Transverse colon (tissue), 4 donors: ENCODE measurements at places on chromosomes 16 and 17. TPM values are rescaled to one million over a fixed set of nuclear protein-coding genes. Genes with fewer than 3 reads are reported as not detected.

The NEUROD2 gene
- not detected for total RNA-seq

The ESRP2 gene
- 76.5 TPM for total RNA-seq

The KRTAP4-16 gene
- total RNA-seq = not detected

The DNAJA3 gene
- total RNA-seq = 58.9 TPM

The CACNA1G gene
- total RNA-seq = not detected

The B4GALNT2 gene
- total RNA-seq = 43.0 TPM

The HAS3 gene
- 8.2 TPM for total RNA-seq

GRCh38 chr17:7068268-7068667, 11.8 kb downstream of the CLEC10A start:
- H3K4me3 ChIP-seq = no peak overlapping the region
- DNase-seq = no peak
- H3K4me1 ChIP-seq = no peaks in the 10 kb centered on the region
- no peaks in the 10 kb centered on the region for H3K36me3 ChIP-seq
- no peak overlapping the region for H3K27ac ChIP-seq

- no peaks in the 10 kb centered on the region for H3K36me3 ChIP-seq
- H3K4me1 ChIP-seq = peaks cover 27% of the 10 kb centered on the region
- no peak overlapping the region for H3K27ac ChIP-seq
- no peak overlapping the region for H3K4me3 ChIP-seq
These were observed 3.8 kb downstream of the SNX29 start for GRCh38 chr16:11980136-11980844.

- H3K27me3 ChIP-seq = no peaks in the 10 kb centered on the region
- H3K36me3 ChIP-seq = no peaks in the 10 kb centered on the region
- H3K27ac ChIP-seq = no peak overlapping the region
- H3K4me1 ChIP-seq = no peaks in the 10 kb centered on the region
These were observed 305.4 kb downstream of the CEP112 start for GRCh38 chr17:65886315-65887245.

DNA sequence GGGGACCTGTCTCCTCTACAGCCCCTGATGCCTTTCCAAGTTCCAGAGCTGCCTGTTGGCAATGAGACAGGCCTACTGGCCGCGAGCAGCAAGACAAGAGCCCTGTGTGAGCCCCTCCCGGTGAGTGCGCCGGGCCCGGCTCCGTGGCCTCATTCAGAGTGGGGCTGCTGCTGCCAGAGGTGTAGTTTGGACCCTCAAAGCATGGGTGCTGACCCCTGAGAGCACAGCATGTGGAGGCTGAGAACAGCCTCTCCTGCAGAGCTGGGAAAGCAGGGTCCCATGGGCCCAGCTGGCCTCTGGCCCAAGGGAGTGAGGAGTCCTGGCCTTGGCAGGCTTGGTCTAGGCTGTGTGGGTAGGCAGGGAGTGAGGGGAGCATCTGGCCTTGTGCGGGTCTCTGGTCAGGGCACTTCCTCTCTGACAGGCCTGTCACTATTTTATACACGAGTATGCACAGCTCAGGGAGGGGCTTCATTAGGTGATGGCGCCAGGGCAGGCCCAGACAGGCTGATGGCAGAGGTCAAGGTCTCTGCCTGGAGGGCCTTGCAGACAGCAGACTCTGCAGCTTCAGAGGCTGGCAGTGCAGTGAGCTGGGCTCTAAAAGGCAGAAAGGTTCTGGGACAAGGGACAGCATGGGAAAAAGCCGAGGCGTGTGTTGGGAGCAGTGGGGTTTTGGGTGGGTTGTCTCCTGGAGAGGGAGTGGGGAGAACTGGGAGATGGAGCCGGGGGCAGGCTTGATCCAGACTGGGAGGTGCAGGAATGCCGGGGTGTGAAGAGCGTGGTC, 43.4 kb downstream of the ADCY7 start:
- H3K27ac ChIP-seq = no peak overlapping the region
- DNase-seq = no peak
- H3K4me1 ChIP-seq = no peaks in the 10 kb centered on the region
- H3K27me3 ChIP-seq = no peaks in the 10 kb centered on the region
- H3K4me3 ChIP-seq = no peak overlapping the region

GRCh38 chr17:79949656-79950209, 85.9 kb downstream of the TBC1D16 start:
- H3K4me3 ChIP-seq = no peak overlapping the region
- no peak overlapping the region for H3K27ac ChIP-seq
- no peaks in the 10 kb centered on the region for H3K4me1 ChIP-seq
- H3K36me3 ChIP-seq = no peaks in the 10 kb centered on the region
- DNase-seq = no peak

GRCh38 chr17:57943140-57943539, 12.1 kb downstream of the CUEDC1 start:
- H3K36me3 ChIP-seq = no peaks in the 10 kb centered on the region
- H3K27me3 ChIP-seq = no peaks in the 10 kb centered on the region
- H3K4me3 ChIP-seq = no peak overlapping the region
- no peak for DNase-seq

DNA sequence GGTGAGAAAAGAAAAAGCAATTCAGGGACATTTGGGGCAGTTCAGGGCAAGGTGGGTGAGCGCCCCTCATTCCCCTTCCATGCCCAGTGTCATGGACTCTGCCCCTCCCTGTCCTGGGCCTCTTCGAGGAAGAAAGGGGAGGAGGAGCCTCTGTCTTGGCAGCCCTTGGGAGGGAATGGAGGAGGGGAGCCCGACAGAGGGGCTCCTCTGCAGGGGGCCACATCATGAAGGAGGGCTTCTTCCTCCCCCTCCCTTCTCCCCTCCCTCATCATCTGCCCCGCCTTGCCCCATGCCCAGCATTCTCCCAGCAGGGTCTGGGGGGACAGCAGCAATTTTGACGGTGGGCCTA, 33.2 kb upstream of the TAC4 start:
- H3K27ac ChIP-seq = no peak overlapping the region
- DNase-seq = no peak
- H3K27me3 ChIP-seq = peaks cover 87% of the 10 kb centered on the region
- H3K4me1 ChIP-seq = peaks cover 3% of the 10 kb centered on the region

DNA sequence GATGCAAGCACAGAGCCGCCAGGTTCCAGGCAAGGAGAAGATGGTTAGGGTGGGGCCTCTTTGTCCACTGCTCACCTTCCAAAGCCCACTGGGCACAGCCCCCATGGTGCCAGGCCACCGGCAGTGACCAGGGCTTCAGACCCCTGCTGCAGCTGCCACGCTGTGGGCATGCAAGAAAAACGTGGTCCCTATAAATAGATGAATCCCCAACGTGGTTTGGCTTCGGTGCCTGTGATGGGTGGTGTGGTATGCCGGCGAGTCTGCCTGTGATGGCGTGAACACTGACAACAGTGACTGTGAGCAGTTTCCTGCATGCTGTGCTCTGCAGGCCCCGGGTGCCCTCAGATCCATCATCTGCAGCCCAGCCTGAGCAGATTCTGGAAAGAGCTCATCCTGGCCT, 36.6 kb downstream of the RAB11FIP4 start:
- no peaks in the 10 kb centered on the region for H3K36me3 ChIP-seq
- no peak for DNase-seq
- no peak overlapping the region for H3K4me3 ChIP-seq
- H3K27ac ChIP-seq = no peak overlapping the region
- H3K27me3 ChIP-seq = peaks cover 4% of the 10 kb centered on the region

DNA sequence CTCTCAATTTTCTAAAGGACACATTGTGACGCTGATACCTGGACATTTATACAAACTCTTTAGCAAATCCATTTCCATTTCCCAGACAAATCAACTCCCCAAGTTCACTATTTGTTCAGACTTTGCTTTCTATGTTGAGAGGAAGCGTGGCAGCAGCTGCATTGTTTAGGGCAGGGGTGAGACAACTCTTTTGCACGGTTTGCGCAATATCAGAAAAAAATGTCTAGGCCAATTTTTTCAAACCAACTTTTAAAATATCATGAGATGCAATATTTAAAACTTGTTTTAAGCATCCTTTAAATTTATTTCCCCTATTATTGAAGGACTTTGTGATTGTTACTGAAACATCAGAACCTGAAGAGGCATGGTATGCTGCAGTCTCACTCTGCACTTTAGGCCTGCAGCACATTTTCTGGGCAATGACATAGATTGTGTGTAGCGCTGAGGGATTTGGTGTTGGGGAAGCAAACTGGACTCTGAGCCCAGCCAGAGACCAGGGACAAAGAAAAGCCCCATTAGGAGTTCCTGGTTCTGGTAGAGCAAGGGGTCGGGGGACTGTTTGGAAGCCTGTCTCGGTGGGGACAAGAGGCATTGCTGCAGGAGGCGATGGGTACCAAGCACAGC, 6.4 kb upstream of the CCDC182 start:
- no peaks in the 10 kb centered on the region for H3K4me1 ChIP-seq
- DNase-seq = no peak
- no peak overlapping the region for H3K27ac ChIP-seq
- H3K27me3 ChIP-seq = no peaks in the 10 kb centered on the region
- no peak overlapping the region for H3K4me3 ChIP-seq
- no peaks in the 10 kb centered on the region for H3K36me3 ChIP-seq

DNA sequence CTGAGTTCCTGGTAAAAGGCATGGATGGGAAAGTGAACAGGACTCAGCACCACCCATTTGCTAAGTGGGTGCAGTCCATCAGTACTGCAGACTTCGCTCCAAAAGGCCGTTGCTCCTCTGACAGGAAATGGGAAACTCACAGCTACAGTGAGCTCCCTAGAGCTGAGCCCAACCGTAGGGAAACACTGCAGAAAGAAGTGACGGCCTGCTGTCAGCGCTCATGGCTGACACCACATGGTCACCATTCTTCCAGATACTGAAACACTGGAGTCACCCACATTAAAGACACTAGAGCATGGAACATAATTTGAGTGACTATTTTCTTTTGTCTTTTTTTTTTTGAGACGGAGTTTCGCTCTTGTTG, 31.9 kb downstream of the UBE2O start:
- H3K4me1 ChIP-seq = peaks cover 5% of the 10 kb centered on the region
- H3K36me3 ChIP-seq = no peaks in the 10 kb centered on the region
- no peak for DNase-seq
- H3K27me3 ChIP-seq = no peaks in the 10 kb centered on the region

- DNase-seq = no peak
- no peaks in the 10 kb centered on the region for H3K36me3 ChIP-seq
- H3K4me3 ChIP-seq = no peak overlapping the region
- H3K27me3 ChIP-seq = no peaks in the 10 kb centered on the region
- H3K4me1 ChIP-seq = no peaks in the 10 kb centered on the region
- no peak overlapping the region for H3K27ac ChIP-seq
These were observed 497.5 kb upstream of the SALL1 start for GRCh38 chr16:51648526-51648925.

DNA sequence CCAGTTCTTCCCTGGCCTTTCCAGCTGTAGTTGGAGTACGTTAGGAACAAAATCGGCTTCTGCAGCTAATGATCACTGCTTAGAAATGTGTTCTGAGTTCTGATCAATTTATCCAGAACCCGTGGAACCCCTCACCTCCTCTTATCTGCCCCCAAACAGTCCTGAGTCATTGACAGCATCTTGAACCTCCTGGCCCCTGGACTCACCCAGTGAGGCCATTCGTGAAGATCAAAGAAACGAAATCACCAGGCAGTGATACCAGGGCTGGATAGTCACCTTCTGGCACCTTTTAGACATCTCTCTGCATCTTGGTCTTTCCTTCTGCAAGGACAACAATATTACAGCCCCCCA, 17.0 kb upstream of the EXOC7 start:
- H3K4me1 ChIP-seq = peaks cover 3% of the 10 kb centered on the region
- no peaks in the 10 kb centered on the region for H3K36me3 ChIP-seq
- H3K4me3 ChIP-seq = no peak overlapping the region

- H3K4me1 ChIP-seq = peaks cover 2% of the 10 kb centered on the region
- no peaks in the 10 kb centered on the region for H3K36me3 ChIP-seq
- DNase-seq = no peak
- no peak overlapping the region for H3K4me3 ChIP-seq
- no peak overlapping the region for H3K27ac ChIP-seq
These were observed 178.7 kb downstream of the SNX29 start for GRCh38 chr16:12155235-12155634.

- DNase-seq = no peak
- H3K27me3 ChIP-seq = no peaks in the 10 kb centered on the region
- H3K27ac ChIP-seq = no peak overlapping the region
- no peak overlapping the region for H3K4me3 ChIP-seq
- H3K4me1 ChIP-seq = peaks cover 20% of the 10 kb centered on the region
- H3K36me3 ChIP-seq = no peaks in the 10 kb centered on the region
These were observed 79.8 kb downstream of the ZDHHC7 start for GRCh38 chr16:84931506-84931905.

GRCh38 chr17:17028059-17028877, 14.0 kb upstream of the MPRIP start:
- peaks cover 19% of the 10 kb centered on the region for H3K4me1 ChIP-seq
- peak overlapping the region; percentile 24 for H3K27ac ChIP-seq
- peak; percentile 96 for DNase-seq
- no peaks in the 10 kb centered on the region for H3K36me3 ChIP-seq
- H3K27me3 ChIP-seq = no peaks in the 10 kb centered on the region

GRCh38 chr17:79740413-79740812, 9.7 kb downstream of the ENPP7 start:
- H3K4me3 ChIP-seq = no peak overlapping the region
- H3K4me1 ChIP-seq = peaks cover 6% of the 10 kb centered on the region
- peaks cover 55% of the 10 kb centered on the region for H3K27me3 ChIP-seq
- DNase-seq = no peak
